A549 treated with dexamethasone at 1 μM for 4 hours (cell line): ENCODE measurements at places on chromosomes 2 and 18. TPM values are rescaled to one million over a fixed set of nuclear protein-coding genes. Genes with fewer than 3 reads are reported as not detected.

Gene FBXO15
- total RNA-seq: 0.61 to 0.91 TPM (median 0.73 TPM) in 5 replicates

Gene GPR55
- 0.02 TPM in 1 of 5 replicates, not detected in the others for total RNA-seq

Gene PSMA8
- not detected in 5 replicates for total RNA-seq

Gene SLC9A2
- 2.4 to 3.8 TPM (median 3.6 TPM) in 5 replicates for total RNA-seq

Gene VAPA
- 163 to 182 TPM (median 172 TPM) in 5 replicates for total RNA-seq

Gene ECEL1
- 0.15 to 0.28 TPM (median 0.21 TPM) in 5 replicates for total RNA-seq

Gene ICOS
- total RNA-seq: not detected in 5 replicates

Gene EGR4
- 0.09 to 0.27 TPM (median 0.12 TPM) in 5 replicates for total RNA-seq

Gene SIX3
- 2.0 to 3.7 TPM (median 3.3 TPM) in 5 replicates for total RNA-seq

Gene TRABD2A
- 11.2 to 16.2 TPM (median 14.5 TPM) in 5 replicates for total RNA-seq

Gene FSHR
- not detected in 5 replicates for total RNA-seq

Gene CXCR2
- not detected in 5 replicates for total RNA-seq

Gene MALL
- total RNA-seq: 154 to 172 TPM (median 164 TPM) in 5 replicates

Gene AFF3
- 0.02 to 0.08 TPM (median 0.05 TPM) in 5 replicates for total RNA-seq

Gene MPPE1
- total RNA-seq: 15.7 to 17.8 TPM (median 16.6 TPM) in 5 replicates

Gene CHPF
- 16.9 to 30.5 TPM (median 28.2 TPM) in 5 replicates for total RNA-seq

Gene CCBE1
- total RNA-seq: 7.0 to 16.4 TPM (median 13.2 TPM) in 5 replicates

Gene ADI1
- 49.7 to 61.1 TPM (median 55.0 TPM) in 5 replicates for total RNA-seq

Gene TMEM200C
- not detected in 5 replicates for total RNA-seq

Gene ATG9A
- total RNA-seq: 33.6 to 46.8 TPM (median 45.2 TPM) in 5 replicates

Gene NTSR2
- not detected in 5 replicates for total RNA-seq

Gene PDE6D
- total RNA-seq: 20.9 to 24.0 TPM (median 23.1 TPM) in 5 replicates

Gene RASGRP3
- total RNA-seq: 0.51 to 1.1 TPM (median 0.79 TPM) in 5 replicates

Gene COLEC11
- 0.47 to 0.83 TPM (median 0.69 TPM) in 5 replicates for total RNA-seq

Gene HOXD9
- 0.82 to 1.4 TPM (median 0.93 TPM) in 5 replicates for total RNA-seq

Gene SOX11
- total RNA-seq: not detected in 5 replicates

Gene SKOR2
- total RNA-seq: not detected in 5 replicates

Gene SERPINB4
- total RNA-seq: 0.05 to 0.18 TPM (median 0.14 TPM) in 5 replicates

Gene CNDP1
- total RNA-seq: not detected in 5 replicates

Gene COPS8
- total RNA-seq: 133 to 171 TPM (median 140 TPM) in 5 replicates

Gene RIT2
- total RNA-seq: not detected in 5 replicates
